Cardiac ventricle fibroblast (primary cell): ENCODE measurements at places on chromosomes 1 and 21. TPM values are rescaled to one million over a fixed set of nuclear protein-coding genes. Genes with fewer than 3 reads are reported as not detected.

OR10Z1 gene
- not detected in 2 replicates for total RNA-seq

IGSF8 gene
- total RNA-seq = 10.4 and 11.4 TPM in 2 replicates

SHCBP1L gene
- total RNA-seq = 0.05 TPM in 1 of 2 replicates, not detected in the other

RCOR3 gene
- total RNA-seq = 18.3 and 20.8 TPM in 2 replicates

ICOSLG gene
- total RNA-seq = 0.87 and 0.93 TPM in 2 replicates

TENT5C gene
- 0.39 and 0.62 TPM in 2 replicates for total RNA-seq
